ENCODE measurements at places on chromosomes 13 and 19.

GRCh38 chr13:46387064-46387851, at the start of gene RUBCNL:
Gene RUBCNL (minus strand): TSS chr13:46387252. CDS start chr13:46372475, 14,777 bp downstream.
- no peak for DNase-seq

- no peak for DNase-seq
Observed at GRCh38 chr19:54558339-54558738, 15.3 kb upstream of the LILRA2 start.

- DNase-seq = no peak
Observed at GRCh38 chr19:48552406-48553322, 692 bp downstream of the SULT2B1 start.

DNA sequence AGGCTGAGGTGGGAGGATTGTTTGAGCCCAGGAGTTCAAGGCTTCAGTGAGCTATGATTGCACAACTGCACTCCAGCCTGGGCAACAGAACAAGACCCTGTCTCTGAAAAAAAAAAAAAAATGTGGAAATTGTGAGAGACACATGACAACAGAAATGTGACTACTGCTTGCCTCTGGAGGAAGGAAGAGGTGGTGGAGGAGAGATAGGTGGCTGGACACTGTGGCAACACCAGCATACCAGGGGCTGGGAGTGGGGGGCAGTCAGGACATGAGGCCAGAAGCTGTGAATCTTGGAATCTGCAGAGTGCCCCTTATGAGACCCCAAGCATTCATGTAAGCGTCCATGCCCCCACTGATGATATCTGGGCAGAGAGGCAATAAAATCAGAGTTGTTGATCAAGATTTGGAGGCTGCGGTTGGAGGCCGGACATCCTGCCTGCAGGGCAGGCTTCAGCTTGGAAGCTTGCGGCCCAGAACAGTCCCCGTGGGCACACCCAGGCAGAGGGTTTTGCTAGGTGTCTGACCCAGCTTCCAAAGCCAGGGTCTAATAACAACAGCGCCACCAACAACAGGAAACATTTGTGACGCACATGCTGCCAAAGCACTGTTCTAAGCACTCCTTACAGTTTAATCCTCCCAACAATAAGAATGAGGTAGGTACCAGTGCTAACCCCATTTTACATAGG, 16.9 kb downstream of the FAM187B start:
- DNase-seq = peak; percentile 8
